ENCODE measurements at places on chromosomes 6 and 20. TPM values are rescaled to one million over a fixed set of nuclear protein-coding genes. Genes with fewer than 3 reads are reported as not detected.
A peak's percentile ranks its signal among the peaks of the same experiment; 100 is the strongest.

Gene ANKRD6
- 6.0 TPM for total RNA-seq

- peak; percentile 28 for DNase-seq
- H3K4me3 ChIP-seq, result peak overlapping the region; percentile 71
- H3K27me3 ChIP-seq, result no peaks in the 10 kb centered on the region
- no peaks in the 10 kb centered on the region for H3K36me3 ChIP-seq
- peaks cover 5% of the 10 kb centered on the region for H3K4me1 ChIP-seq
- H3K27ac ChIP-seq, result peak overlapping the region; percentile 27
Measured at GRCh38 chr6:26342106-26343004, 22.6 kb upstream of the BTN3A2 start.

DNA sequence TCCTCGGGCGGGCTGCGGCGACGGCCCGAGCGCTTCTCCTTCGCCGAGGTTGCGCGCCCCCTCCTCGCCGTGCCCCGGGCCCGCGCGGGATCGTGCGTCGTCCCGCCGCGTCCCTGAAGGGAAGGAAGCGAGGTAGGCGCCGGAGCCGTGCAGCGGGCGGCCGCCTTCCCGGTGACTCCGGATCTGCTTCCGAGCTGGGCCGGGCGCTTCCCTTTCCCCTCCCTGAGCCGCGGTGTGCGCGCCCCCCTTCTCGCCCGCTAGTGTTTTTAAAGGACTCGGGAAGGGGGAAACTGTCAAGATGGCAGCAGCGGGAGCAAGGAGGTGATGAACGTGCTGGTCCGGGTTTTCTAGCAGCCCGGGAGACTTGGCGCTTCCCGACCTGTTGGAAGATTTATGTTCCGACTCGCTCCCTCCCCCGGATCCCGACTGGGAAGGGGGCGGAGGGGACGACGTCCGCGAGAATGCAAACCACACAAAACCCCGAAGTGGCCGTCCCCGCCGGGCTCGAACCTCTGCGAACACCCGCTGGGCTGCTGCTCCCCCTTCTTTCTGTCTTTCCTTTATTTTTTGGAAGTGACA, 744 bp upstream of the FOXO3 start:
- peak overlapping the region; percentile 100 for H3K27ac ChIP-seq
- H3K4me3 ChIP-seq, result peak overlapping the region; percentile 73
- no peak for DNase-seq
- H3K4me1 ChIP-seq, result peaks cover 34% of the 10 kb centered on the region
- no peaks in the 10 kb centered on the region for H3K36me3 ChIP-seq

Gene TRIM15
- total RNA-seq, result not detected

- no peaks in the 10 kb centered on the region for H3K4me1 ChIP-seq
- DNase-seq, result no peak
- H3K27ac ChIP-seq, result no peak overlapping the region
- no peak overlapping the region for H3K4me3 ChIP-seq
Measured at GRCh38 chr6:146301764-146302163, 241.9 kb upstream of the RAB32 start.

DNA sequence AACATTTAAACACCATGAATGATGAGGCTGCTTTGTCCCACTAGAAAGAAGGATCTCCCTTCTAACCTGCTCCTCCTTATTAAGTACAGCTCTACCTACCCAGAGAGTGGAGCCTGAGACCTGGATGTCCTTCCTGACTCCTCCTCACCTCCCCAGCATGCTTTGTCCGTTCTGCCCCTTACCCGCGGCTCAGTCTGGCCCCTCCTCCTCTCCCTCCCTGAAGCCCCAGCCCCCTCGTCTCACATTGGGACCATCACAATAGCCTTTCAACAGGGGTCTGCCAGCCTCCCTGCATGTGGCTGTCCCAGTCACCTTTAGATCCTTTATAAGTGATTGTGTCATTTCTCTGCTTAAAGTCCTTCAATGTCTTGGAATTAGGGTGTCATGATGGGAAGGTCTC, 72.5 kb downstream of the DZANK1 start:
- no peak overlapping the region for H3K27ac ChIP-seq
- no peaks in the 10 kb centered on the region for H3K36me3 ChIP-seq
- DNase-seq, result no peak
- H3K4me1 ChIP-seq, result no peaks in the 10 kb centered on the region
- no peaks in the 10 kb centered on the region for H3K27me3 ChIP-seq

- DNase-seq, result no peak
- no peak overlapping the region for H3K4me3 ChIP-seq
- no peak overlapping the region for H3K27ac ChIP-seq
- H3K4me1 ChIP-seq, result peaks cover 19% of the 10 kb centered on the region
- H3K27me3 ChIP-seq, result no peaks in the 10 kb centered on the region
- H3K36me3 ChIP-seq, result no peaks in the 10 kb centered on the region
Measured at GRCh38 chr20:63648895-63649589, 4.2 kb downstream of the STMN3 start.

DNA sequence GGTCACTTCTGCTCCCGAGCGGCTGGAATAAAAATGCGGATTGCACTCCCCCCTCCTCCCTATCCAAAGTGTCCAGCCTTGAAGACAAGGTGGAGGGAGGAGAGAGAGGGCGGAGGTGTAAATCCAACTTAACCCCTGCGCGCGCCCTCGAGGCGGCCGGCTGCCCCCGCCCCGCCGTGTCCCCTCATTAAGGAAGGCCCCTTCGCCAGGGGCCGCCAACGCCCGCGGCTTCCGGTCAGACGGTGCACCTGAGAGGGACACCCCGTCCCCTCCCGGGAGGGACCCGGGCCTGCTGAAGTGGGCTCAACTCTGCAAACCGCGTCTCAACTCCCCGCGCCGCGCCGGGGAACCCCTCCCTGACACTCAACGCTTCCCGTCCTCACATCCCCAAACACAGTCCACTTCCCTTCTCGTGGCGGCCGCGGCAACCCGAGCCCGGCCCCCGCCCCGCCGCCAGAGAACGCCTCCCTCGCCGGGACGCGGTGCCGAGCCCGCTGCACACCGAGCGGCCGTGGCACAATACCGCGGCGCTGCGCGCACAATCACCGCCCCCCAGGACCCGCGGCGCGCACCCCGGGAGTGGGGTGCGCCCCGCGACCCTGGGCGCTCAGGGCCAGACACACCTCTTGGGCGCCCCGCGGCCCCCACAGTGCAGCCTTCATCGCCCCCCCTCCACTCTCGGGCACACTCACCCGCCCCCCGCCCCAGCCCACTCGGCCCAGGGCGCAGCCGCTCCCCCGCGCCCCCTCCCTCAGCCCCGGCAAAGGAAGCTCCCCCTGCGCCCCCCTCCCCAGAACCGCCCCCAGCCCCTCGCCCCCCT, 102.5 kb downstream of the NOL4L start:
- H3K4me3 ChIP-seq, result peak overlapping the region; percentile 11
- H3K27me3 ChIP-seq, result no peaks in the 10 kb centered on the region
- peak; percentile 18 for DNase-seq
- H3K27ac ChIP-seq, result no peak overlapping the region
- H3K36me3 ChIP-seq, result no peaks in the 10 kb centered on the region

DNA sequence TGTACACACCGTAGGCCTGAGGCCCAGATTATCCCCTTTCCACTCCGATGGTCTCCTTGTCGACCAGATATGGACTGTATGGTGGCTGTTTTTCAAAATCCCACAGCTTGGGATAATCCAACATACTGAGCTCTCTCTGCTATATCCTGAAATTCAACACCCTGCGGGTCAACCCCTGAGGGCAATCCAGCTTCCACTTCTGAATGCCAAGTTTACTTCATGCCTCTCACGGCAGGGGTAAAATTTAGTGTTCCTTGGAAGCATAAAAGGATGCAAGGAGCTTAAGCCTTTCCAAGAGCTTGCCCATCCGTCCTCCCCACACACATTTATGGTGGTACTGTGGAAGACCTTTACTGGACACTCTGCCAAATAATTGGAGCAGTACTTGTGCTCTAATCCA, 90.7 kb downstream of the PLG start:
- H3K36me3 ChIP-seq, result no peaks in the 10 kb centered on the region
- no peak overlapping the region for H3K4me3 ChIP-seq
- no peaks in the 10 kb centered on the region for H3K27me3 ChIP-seq
- no peaks in the 10 kb centered on the region for H3K4me1 ChIP-seq

DNA sequence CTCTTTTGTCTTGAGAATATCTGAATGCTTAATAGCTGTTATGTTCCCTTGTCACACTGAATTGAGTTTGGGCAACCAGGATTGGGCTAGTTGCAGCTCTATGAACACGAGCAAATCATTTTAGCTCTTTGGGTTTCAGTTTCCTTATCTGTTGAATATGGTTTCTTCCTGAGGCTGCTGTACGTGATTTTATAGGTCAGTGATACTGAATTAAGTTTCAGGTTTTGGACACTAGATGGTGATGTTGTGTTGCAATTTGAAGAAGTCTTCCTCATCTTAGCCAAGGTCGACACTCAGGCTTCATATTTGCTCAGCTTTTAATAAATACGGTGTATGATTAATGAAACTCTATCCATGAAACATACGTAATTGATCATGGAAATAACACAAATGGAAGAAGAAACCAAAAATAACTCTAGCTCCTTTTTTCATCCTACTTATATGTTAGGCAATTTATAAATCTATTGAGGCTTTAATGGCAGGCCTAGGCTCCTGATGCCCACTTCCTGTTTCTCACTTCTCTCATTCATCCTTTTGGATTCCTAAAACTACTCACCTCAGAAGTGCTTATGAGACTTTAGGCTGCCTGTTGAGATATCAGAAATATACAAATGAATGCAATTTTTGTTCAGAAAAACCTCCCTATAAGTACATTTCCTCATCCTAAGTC, 354.1 kb upstream of the MAP3K7 start:
- H3K4me1 ChIP-seq, result no peaks in the 10 kb centered on the region
- H3K27me3 ChIP-seq, result no peaks in the 10 kb centered on the region
- DNase-seq, result peak; percentile 51
- peak overlapping the region; percentile 68 for H3K4me3 ChIP-seq

Gene CST5
- total RNA-seq, result not detected
